CD4-positive, alpha-beta T cell treated with Interleukin-2 at 100 ng/mL for 4 hours (primary cell): ENCODE measurements at places on chromosomes 7 and 10.
A peak's percentile ranks its signal among the peaks of the same experiment; 100 is the strongest.

DNA sequence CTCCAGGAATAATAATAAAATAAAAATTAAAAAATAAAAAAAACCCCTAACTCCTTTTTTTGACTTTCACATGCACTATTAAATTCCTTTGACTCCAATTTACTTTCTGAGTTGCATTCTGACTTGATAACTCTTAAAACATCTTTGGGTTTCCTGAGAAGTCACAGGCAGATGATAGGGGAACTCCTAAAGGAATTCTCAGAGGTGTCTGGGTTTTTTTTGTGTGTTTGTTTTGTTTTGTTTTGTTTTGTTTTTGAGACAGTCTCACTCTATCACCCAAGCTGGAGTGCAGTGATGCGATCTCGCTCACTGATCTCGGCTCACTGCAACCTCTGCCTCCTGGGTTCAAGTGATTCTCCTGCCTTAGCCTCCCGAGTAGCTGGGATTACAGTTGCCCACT lies 52.7 kb upstream of the APBB1IP start:
- no peak for DNase-seq

- no peak for DNase-seq
Measured at GRCh38 chr10:129440247-129440646, 26.8 kb upstream of the MGMT start.

DNA sequence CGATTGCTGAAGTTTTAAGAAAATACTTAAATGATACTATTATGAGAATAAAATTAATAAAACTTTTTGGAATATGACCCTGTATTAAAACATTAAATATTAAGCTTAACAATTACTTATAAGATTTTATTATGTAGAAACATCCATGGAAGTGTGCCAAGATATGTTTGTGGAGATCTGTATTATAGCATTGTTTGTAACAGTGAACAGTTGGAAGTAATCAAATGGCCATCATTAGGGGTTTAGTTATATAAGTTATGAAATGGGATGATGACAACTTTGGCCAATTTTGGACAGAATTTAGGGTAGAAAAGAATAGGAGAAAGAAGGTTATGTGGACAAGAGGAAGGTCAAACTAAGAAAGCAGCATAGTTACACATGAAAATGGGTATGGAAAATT lies 88.0 kb downstream of the AKAP9 start:
- no peak for DNase-seq

- no peak for DNase-seq
Measured at GRCh38 chr7:152196391-152196790, 170.9 kb downstream of the GALNT11 start.

DNA sequence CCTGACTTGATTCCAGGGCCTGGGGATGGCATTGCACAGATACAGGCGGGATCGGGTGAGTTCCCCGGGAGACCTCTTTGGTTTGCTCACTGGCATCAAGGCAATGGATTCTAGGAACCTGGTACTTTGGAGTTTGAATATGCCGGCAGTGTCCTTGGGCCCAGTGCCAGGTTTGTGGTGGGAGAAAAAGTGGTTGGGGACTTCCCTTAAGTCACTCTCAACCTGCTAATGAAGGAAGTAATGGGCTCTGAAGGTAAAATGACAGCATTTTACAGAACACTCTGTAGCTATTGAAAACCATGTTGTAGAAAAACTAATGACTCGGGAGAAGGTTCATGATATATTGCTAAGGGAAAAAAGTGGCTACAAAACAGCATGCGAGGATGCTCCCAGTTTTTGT lies 129.9 kb downstream of the CFAP58 start:
- no peak for DNase-seq

DNA sequence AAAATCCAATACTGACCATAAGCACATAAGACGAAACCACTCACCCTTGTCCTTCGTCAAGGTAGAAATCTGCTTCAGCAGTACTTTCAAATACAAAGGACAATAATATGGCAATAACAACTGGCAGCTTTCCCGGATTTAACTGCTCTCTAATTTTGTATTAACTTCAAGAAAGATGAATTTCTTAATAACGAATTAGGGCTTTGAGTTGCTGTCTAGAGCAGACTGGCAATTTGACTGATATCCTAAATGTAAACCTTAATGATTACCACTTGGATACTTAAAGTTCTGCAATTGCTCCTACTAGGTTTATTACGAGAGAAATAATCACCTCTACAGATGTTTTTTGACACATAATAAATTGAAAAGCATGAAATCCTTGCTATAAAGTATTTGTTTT lies 418.7 kb downstream of the MAGI2 start:
- DNase-seq: no peak

GRCh38 chr10:93346108-93346507 lies 136.0 kb downstream of the MYOF start:
- no peak for DNase-seq

GRCh38 chr10:63633677-63634487 lies 112.7 kb downstream of the REEP3 start:
- DNase-seq: no peak

DNA sequence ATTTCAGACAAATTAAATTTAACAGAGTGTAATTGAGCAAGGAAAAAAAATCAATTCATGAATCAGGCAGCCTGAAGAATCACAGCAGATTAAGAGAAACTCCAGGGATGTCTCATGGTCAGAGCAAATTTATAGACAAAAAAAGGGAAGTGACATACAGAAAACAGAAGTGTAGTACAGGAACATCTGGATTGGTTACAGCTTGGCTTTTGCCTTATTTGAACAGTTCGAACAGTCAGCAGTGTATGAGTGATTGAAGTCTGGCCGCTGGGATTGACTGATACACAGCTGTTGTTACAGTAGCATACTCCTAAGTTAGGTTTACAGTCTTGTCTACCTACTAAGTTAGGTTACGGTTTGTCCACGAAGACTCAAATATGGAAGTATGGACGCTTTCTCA lies 255.3 kb downstream of the HPSE2 start:
- no peak for DNase-seq

GRCh38 chr10:6064119-6064518 lies 2.0 kb upstream of the IL2RA start:
- DNase-seq: no peak

- DNase-seq: no peak
Measured at GRCh38 chr7:71566991-71567390, 435.0 kb downstream of the GALNT17 start.

DNA sequence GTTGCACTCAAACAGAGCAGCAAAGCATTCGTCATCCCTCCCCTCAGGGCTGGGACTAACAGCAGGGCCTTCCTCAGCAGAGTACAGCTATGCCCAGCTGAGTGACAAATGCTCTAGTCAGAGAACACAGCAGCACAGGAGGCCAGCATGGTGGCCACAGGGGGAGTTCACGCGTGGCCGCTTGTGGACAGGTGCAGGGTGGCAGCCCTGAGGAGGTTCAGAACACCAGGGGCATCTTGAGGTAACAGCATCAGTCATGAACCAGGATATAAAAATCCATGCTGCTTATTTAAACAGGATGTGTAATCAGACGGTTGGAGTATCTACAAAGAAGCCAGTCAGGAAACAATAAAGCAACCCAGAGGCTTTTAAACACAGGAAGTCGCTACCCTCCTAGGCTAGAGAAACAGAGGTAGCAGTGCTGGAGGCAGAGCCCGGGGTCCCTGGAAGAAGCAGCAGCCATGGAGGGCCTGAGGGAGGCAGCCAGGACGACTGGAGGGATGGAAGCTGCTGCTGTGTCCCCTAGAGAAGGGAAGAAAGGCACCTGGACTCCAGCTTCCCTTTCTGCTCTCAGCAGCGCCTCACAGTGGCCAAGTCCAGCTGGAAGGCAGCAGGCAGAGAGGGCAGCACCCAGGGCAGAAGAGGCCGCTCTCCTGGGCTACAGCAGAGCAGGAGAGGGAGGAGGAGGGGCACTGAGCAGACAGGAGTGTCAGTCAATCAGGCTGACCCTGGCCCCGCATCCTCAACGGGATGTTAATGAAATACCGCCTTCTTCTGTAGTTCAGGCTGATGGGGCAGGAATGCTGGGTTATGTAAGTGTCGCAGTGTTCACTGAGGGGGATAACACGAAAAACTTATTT lies 70.8 kb upstream of the UCN3 start:
- DNase-seq: peak; percentile 77

GRCh38 chr10:78972160-78972946 lies 96.4 kb upstream of the ZMIZ1 start:
- DNase-seq: no peak

DNA sequence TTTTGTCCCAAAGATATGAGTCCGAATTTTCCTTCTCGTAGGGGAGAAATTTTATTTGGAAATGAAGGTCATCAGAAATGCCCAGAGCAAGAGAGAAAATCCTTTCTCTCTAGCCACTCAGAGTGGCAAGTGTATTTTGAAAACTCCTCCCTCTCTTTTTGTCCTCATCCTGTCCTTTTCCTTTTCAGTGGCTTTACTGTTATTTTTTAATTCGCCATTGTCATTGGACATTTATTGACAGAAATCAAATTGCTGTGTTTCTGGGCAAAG lies 39.6 kb downstream of the TET1 start:
- no peak for DNase-seq

GRCh38 chr10:119578355-119578754 lies 18.4 kb downstream of the TIAL1 start:
- no peak for DNase-seq

GRCh38 chr10:131475803-131476202 lies 164.3 kb upstream of the TCERG1L start:
- no peak for DNase-seq

DNA sequence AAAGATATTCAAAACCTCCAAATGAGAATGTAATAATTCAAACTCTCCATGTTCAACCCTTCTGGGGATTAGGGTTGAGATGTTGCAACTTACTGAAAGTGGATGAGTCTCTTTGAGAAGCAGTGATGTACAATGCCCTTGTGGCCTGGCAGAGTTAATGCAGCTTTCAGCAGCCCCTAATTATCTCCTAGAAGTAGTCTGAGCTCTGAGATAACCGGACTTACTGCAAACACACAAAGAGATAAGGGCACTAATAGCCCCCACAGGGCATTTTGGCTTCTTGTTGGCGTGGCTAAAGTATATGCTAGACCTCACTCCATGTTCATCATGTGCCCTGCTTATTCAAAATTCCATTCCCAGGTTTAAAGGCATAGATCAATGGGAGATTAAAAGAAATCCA lies 404.7 kb downstream of the NEBL start:
- no peak for DNase-seq

DNA sequence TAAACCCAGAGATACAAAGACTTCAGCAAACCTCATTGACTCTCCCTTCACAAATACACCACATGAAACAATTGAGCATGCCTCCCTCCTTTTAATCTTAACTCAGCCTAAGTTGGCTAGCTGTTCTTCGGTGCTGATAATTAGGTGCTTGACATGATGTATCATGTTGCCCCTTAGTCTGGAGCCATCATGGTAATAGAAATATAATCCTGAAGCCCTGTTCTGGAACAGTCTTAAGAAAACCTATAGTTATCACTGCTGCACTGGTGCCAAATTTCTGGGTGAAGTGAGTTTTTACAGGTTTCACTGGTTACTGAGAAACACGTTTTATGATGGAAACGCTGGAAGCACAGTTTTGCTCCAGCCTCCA lies 306.1 kb downstream of the LRMDA start:
- DNase-seq: no peak

DNA sequence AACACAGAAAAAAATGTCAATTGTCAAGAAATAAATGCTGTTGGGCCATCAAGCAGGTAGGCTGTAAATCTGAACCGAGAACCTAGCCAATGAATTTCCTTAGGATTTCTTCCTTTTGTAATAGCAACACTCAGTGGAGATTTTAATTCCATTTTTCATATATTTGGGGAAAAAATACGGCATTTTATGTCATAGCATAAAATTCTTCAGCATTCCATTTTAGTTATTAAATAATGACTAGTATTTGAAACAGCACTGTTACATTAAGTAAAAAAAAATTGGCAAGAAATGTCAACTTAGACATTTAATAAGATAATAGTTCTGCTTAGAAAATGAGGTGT lies 12.3 kb upstream of the VIM start:
- DNase-seq: no peak

DNA sequence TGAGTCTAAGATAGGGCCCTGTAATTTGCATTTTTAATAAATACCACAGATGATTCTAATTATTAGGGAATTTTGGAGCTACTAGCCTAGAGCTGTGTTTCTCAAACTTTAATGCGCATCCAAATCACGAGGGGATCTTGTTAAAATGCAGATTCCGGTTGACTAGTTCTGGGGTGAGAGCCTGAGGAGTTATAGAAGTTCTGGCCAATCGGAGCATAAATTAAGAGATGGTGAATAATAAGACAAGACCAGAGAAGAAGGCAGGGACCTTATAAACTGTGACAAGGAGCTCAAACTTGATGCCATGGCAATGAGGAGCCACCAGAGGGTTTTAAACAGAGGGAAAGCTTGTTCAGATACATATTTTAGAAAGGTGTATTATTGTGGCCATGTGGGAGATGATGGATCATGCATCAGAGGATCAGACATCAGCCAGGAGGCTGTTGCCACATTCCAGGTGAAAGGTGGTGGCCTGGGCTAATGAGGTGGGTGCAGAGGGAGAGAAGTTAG lies 29.7 kb upstream of the TLX1 start:
- DNase-seq: no peak

DNA sequence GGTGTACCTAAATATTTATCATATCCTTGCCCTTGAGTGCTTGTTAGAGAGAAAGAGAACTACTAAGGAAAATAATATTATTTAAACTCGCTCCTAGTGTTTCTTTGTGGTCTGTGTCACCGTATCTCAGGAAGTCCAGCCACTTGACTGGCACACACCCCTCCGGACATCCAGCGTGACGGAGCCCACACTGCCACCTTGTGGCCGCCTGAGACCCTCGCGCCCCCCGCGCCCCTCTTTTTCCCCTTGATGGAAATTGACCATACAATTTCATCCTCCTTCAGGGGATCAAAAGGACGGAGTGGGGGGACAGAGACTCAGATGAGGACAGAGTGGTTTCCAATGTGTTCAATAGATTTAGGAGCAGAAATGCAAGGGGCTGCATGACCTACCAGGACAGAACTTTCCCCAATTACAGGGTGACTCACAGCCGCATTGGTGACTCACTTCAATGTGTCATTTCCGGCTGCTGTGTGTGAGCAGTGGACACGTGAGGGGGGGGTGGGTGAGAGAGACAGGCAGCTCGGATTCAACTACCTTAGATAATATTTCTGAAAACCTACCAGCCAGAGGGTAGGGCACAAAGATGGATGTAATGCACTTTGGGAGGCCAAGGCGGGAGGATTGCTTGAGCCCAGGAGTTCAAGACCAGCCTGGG lies 11.4 kb downstream of the SERPINE1 start:
- peak; percentile 91 for DNase-seq
